ENCODE measurements at places on chromosomes 12 and 14. TPM values are rescaled to one million over a fixed set of nuclear protein-coding genes. Genes with fewer than 3 reads are reported as not detected.

- no peak for DNase-seq
Observed at GRCh38 chr12:62512901-62513300, 46.3 kb downstream of the MON2 start.

DNA sequence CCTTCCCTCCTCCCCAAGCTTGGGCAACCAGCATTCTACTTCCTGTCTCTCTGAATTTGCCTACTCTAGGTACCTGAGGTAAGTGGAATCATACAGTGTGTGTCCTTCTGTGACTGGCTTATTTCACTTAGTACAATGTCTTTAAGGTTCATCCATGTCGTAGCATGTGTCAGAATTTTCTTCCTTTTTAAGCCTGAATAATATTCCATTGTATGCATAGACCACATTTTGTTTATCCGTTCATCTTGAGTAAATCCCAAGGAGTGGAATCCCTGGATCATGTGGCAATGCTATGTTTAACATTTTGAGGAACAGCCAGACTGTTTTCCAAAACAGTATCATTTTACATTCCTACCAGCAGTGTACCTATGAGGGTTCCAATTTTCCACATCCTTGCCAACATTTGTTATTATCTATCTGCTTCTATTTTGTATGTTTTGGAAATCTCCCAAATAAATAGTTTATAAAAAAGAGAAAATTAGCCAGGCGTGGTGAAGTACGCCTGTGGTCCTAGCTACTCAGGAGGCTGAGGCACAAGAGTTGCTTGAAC, 12.4 kb downstream of the HSP90AA1 start:
- DNase-seq = no peak

GRCh38 chr12:10392394-10392930, 2.6 kb upstream of the KLRK1 start:
- no peak for DNase-seq

DNA sequence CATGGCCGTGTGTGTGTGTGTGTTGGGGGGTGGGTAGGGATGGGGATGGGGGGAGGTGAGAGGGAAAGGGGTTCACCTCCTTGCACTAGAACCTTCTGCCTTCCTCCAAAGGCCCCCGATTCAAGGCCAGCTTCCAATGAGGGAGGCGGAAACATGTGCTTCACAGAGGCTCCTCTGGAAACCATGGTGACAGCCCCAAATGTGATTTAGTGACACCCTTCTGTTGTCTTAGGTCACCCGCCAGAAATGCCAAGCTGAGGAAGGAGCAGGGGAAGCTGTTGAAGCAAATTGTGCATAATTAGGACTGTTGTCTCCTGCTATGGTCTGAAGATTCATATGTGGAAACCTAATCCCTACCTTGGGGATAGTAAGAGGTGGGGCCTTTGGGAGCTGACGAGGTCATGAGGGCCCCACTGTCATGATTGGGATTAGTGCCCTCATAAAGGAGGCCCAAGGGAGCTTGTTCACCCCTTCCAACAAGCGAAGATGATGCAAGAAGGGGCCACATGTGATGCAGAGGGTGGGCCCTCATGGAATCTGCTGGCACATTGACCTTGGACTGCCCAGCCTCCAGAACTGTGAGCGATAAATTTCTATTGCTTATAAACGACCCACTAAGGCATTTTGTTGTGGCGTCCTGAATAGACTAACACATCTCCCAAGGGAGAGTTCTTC, 95.2 kb downstream of the AACS start:
- no peak for DNase-seq

GRCh38 chr12:115953450-115953849, 324.0 kb downstream of the MED13L start:
- no peak for DNase-seq

DNA sequence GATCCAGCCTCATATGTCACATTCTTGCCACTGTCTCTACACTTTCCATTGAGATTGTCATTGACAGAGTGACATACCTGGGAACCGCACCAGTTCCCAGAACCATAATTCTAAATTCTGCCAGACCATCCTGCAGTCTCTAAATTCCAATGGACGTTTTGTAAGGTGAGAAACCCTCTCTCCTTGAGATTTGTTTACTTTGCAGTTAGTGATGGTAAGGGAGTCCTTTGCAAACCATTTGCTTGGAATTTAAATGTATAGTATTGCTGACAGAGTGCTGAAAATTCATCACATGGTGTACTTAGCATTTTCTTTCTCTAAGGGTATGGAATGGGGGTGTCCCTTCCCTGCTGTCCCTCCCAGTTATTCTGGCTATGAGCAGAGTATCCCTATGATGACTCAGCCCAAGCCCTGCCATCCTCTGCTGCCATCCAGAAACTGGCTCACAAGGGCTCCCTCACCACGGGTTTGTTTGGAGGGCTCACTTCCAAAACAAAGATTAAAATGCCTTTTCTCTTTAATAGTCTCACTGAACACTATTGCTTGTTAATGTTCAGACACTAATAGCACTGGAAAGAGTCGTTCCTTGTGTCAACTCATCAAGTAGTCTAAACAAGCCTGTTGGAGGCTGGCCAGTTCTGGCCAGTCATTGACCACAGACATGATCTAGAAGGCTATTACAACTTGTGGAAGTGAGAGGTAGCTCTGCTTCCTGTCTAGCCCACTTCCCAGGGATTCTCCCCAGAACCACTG, 129.0 kb upstream of the HMGA2 start:
- no peak for DNase-seq

DNA sequence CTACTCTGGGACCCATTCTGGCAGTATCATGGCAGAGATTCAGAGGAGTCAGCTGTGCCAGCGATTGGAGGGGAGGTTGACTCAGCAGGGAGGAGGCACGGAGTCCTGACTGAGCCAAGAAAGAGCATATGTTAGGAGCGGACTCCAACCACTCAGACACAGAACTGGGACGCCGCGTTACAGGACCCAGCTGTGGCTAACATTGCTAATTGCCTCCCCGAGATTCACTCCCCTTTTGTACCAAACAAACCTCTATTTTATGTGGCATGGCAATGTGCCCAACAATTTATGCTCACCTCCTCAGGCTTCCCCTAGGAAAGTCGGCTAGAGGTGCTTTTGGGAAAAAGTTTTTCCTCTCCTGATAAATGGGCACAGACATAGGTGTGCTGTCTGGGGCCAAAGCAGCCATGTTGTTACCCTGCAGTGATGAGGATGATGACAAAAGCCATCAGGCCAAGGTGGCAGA, 15.2 kb upstream of the CLIP1 start:
- DNase-seq = no peak

DNA sequence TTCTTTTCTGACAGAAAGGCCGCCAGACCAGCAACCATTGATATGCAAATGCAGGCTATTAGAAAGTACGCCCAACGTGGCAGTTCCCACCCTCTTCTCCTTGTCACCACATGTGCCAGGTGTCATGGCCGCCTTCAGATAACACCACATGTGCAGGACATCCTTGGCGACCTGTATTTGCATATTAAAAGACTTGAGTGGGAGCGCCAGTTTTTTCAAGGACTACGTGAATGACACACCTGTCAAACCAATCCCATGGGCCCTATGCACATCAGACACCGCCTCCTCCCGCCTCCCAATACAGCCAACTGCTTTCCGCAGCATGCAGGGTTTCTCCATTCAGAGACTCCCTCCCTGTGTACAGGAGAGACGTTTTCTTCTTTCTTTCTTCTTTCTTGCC, 318.6 kb upstream of the FAR2 start:
- no peak for DNase-seq

GRCh38 chr14:42980419-42980818, 1373.7 kb downstream of the LRFN5 start:
- no peak for DNase-seq

DNA sequence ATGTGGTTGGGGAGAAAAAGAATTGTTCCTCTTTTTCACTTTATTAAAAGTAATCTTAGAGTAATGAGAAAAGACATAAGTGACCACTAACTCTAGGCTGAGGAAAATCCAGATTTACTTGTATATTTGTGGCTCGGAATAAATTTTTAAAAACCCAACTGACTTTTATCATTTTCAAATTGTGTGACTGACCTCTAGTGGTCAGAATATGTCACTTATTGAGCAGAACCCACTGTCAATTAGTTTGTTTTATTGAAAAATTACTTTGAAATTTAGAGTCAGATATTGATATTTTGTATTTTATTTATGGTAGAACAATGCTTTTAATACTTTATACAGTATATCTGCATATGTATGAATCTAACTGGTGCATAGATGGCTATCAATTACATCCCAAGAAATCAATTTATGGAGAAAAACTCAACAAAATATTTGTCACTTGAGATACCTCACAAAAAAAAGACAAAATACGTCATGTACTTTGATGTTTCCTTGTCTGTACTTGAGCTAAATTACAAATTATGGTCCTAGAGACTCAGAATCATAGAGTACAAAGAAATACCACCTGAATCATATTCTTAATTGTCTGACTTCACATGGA, 229.4 kb downstream of the CNTN1 start:
- no peak for DNase-seq

- DNase-seq = no peak
Observed at GRCh38 chr14:34425095-34425851, 36.8 kb downstream of the SPTSSA start.

DNA sequence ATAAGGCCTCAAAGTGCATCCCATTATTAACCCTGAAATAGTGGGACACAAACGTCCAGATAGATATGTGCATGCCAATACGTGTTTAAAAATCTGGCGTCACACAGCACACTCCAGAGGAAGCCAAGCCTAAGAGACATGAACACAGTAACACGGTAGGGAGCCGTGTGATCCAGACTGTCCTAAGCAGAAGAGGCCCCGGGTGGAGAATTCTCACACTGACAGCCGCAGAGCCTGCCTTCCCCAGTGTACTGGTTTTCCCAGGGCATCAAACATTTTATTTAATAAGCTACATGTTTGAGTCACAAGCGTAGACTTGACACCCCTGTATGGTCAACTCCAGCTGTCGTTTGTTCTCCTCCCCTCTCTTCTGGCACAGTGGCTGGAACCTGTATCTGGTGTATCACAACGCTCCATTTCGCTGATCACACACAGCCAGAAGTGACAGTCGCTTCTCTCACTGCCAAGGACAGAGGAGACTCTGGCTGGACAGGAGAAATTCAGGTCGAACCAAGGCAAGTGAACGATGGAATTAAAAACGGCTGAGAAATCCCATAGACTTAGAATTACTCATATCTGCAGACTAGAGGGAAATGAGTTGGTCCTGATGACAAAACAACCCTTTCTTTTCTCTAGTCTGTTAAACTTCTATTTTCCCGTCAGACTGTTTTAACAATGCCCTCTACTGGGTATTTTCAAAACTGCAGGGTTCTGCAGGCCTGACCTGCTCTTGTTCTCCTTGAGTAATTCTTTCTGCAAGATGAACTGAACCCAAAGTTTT, 359.9 kb downstream of the RGS6 start:
- DNase-seq = peak; percentile 3

- DNase-seq = no peak
Observed at GRCh38 chr12:19451196-19451595, 11.9 kb downstream of the AEBP2 start.

DNA sequence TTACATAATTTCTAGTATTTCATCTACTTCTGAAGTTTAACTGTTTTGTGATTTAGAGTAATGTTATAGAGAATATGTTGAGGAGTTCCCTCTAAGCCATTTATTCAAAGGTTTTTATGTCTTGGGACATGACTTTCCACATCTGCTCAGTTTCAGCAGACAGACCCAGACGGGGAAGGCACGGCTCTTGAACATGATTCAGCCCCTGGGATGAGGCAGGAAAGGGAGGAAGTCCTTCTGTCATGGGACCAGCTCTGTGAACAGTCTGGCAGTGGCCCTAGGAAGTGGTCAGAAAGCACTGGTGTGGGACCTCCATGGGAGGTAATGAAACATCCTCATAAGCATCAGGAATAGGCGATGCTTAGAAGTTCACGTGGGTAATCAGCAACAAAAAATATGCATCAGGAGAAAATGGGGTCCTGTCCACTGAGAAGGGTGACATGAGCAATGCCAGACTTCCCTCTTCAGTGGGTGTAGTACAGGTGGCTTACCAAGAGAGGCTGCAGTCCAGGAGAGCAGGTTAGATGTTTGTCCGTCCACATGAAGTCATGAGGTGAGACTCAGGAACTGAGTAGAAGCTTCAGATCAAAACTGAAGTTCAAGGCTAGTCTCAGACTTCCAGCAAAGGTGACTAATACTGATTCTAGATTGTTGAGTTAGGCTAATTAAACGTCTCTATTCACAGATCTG, 248.5 kb downstream of the IPO8 start:
- no peak for DNase-seq

DNA sequence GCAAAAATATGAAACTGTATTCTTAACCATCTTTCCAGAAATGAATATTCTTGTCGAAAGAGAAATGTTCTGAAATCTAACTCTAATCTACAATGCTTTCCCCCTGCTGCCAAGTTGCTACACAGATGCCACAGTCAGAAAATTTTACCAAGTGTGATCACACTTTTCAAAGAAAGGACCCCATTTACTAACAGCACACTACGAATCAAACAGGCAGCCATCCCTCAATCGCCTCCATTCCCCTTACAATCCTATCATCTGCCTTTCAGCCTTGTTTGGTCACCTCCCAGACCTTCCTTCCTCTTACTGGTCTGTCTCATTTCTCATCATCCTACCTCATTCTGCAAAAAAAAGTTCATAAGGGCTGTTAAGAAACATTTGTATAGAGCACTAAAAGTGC, 190.1 kb downstream of the MED13L start:
- no peak for DNase-seq

- DNase-seq = no peak
Observed at GRCh38 chr14:54338696-54339317, 58.0 kb upstream of the CDKN3 start.

DNA sequence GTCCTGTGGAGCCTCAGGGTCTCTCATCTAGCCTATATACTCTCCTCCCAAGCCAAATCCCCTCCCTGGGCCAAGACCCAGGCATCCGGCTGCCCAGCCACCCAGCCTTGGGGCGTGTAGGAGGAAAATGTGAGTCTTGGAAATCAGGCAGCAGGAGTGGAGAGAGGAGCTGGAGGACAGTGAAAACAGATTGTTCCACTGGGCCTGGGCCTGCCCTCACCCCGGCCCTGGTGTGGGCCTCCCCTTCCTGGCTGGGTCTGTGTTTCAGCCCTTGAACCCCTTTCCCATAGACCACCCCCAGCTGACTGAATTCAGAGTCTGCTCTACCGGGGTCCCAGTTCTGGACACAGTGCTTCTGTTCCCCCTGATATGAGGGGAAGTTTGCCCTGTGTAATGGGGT, 6.7 kb downstream of the ITGA5 start:
- no peak for DNase-seq

DNA sequence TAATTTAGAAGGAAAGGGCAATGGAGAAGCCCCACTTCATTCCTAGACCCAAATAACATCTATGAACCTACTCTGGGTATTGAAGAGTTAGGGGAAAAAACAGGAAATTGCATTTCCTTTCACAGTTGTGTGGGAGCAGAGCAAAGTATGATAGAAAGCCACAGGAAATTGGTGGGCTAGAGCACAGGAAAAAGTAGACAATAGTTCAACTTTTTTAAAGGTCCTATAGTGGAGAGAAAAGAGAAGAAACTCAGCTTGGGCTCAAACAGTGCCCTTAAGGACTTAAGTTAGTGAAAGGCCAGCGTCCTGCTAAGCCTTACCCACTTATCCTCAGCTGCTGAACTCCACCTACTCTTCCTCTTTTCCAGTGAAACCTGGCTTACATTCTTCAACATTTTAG, 258.1 kb downstream of the DPY19L2 start:
- no peak for DNase-seq

The REM2 gene
- total RNA-seq = 4.4 TPM

The NINJ2 gene
- 4.5 TPM for total RNA-seq

The RASSF9 gene
- not detected for total RNA-seq

The CPNE6 gene
- total RNA-seq = not detected

The ZNF664 gene
- 54.0 TPM for total RNA-seq
